ENCODE measurements at places on chromosomes 6 and 20. TPM values are rescaled to one million over a fixed set of nuclear protein-coding genes. Genes with fewer than 3 reads are reported as not detected.

GRCh38 chr6:42239736-42240375 lies 22.2 kb upstream of the MRPS10 start:
- peaks cover 14% of the 10 kb centered on the region for H3K36me3 ChIP-seq
- no peak overlapping the region for H3K4me3 ChIP-seq
- H3K4me1 ChIP-seq = no peaks in the 10 kb centered on the region
- H3K27ac ChIP-seq = no peak overlapping the region
- no peak for DNase-seq
- H3K27me3 ChIP-seq = no peaks in the 10 kb centered on the region

DNA sequence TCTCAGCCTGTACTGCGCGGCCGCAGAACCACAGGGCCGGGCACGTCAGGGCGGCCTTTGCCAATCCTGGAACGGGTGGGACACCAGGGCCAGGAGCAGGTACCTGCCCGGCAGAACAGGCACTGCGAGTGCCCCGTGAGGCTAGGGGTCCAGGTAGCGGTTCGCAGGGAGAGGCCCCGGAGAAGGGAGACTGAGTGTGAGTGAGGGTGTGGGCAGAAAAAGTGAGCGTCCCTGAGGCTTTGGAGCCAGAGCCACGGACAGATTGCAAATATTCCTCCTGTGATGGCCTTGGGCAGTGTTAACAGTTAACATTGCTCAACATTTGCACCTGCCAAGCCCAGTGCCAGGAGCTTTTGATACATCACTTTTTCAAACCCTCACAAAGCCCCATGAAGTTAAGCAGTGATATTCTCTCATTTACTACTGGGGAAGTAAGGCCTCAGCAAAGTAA lies 491 bp downstream of the GNMT start:
- H3K4me3 ChIP-seq = peak overlapping the region; percentile 27
- no peak overlapping the region for H3K27ac ChIP-seq
- H3K27me3 ChIP-seq = no peaks in the 10 kb centered on the region
- peaks cover 7% of the 10 kb centered on the region for H3K36me3 ChIP-seq

Gene SEL1L2
- not detected for total RNA-seq

GRCh38 chr20:25220810-25221591 lies 25.5 kb downstream of the ENTPD6 start:
- DNase-seq = no peak
- H3K27ac ChIP-seq = no peak overlapping the region
- H3K4me3 ChIP-seq = no peak overlapping the region
- peaks cover 67% of the 10 kb centered on the region for H3K36me3 ChIP-seq
- H3K27me3 ChIP-seq = no peaks in the 10 kb centered on the region
- H3K4me1 ChIP-seq = no peaks in the 10 kb centered on the region

DNA sequence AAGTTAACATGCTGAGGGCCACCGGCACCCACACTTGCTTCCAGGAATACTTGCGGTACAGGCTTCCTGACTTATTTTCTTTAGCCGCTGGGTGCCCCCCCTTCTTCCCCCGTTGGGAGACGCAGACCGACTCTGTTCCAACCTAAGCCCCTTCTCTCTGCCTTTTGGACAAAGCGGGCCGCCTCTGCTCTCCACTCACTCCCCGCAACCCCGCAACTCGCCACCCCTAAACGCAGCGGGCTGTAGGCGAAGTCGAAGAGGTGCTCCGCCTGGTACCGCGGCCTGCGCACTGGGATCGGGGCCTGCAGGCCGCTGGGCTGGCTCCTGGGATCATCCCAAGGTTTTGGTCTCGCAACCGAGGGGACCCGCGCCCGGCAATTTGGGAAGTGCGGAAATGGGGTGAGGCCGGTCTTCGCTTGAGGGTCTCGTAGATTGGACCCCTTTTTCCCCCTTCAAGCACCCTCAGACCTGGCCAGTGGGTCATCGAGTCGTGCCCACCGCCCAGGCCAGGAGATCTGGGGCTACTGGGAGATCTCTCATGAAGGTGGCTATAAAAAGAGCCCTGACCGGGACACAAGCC lies 4.7 kb upstream of the FOXF2 start:
- peaks cover 57% of the 10 kb centered on the region for H3K27me3 ChIP-seq
- H3K27ac ChIP-seq = peak overlapping the region; percentile 96
- peak overlapping the region; percentile 21 for H3K4me3 ChIP-seq
- DNase-seq = no peak

Gene SERINC3
- 75.9 TPM for total RNA-seq

DNA sequence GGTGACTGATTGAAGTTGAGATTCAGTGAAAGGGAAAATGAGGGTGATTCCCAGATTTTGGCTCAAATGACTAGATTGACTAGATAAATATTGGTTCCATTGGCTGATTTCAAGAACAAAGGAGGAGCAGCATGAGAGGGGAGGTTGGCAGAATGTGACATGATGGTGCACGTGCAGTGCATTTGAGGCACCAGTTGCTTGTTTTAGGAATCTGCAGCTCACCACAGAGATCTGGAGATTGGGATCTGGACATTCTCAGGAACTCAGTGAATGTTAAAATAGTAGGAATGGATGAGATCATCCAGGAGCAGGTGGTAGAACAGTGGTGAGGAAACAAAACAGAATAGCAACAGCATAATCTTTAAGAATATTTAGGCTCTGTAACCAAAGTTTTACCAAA lies 496.3 kb downstream of the DHX35 start:
- no peaks in the 10 kb centered on the region for H3K36me3 ChIP-seq
- no peak overlapping the region for H3K4me3 ChIP-seq
- no peak overlapping the region for H3K27ac ChIP-seq
- DNase-seq = no peak
- H3K4me1 ChIP-seq = no peaks in the 10 kb centered on the region

DNA sequence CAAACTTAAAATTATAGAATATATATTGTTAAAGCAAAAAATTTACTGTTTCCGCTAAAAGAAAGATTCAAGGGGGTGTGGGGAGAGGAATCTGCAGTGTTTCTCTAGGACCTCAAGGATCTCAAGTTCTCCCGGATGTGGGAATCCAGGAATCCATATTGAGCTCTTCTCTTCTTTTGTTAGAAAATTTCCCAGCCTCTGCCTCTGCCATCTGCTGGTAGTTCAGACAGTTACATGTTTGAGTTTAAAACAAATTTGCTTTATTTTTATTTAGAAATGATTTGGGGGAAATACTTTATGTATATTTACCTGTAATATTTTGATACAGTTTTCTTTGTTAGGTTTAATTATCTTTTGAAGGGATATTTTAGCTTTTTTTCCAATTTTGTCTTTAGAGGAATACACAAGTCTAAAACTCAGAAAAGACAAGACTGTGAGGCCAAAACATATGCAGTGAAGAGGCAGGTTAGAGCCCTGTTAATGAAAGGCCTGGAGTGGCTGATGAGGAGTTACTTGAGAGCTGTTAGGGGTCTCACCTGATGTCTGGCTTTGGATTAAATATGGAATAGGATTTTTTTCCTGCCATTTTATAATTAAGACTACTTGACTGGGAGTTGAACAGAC lies 268.8 kb downstream of the ARID1B start:
- H3K27ac ChIP-seq = no peak overlapping the region
- H3K4me3 ChIP-seq = no peak overlapping the region
- no peaks in the 10 kb centered on the region for H3K36me3 ChIP-seq
- peaks cover 18% of the 10 kb centered on the region for H3K4me1 ChIP-seq
- DNase-seq = no peak

Gene FOXP4
- 4.1 TPM for total RNA-seq

- no peaks in the 10 kb centered on the region for H3K27me3 ChIP-seq
- peaks cover 88% of the 10 kb centered on the region for H3K36me3 ChIP-seq
- no peak for DNase-seq
- H3K4me3 ChIP-seq = no peak overlapping the region
- no peak overlapping the region for H3K27ac ChIP-seq
These were observed 7.7 kb downstream of the BRPF3 start for GRCh38 chr6:36204068-36204753.

Gene C6orf163
- total RNA-seq = 1.2 TPM

DNA sequence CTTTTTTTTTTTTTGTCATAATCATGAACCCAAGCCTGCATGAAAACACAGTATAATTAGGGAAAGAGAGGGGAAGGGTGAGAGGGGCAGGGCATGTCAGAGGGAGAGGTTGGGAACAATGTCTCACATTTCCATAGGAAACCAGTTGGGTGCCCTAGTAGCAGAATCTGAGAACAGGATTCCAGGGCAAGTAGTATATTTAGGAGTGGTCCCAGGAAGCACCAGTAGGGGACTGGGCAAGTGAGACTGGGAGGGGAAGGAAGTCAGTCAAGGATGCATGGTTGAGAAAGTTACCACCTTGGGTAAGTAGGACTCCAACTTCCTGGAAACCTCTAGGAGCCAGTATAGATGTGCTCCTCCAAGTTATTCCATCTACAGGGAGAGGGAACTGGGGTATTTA lies 88.6 kb upstream of the MAFB start:
- H3K4me3 ChIP-seq = no peak overlapping the region
- H3K27me3 ChIP-seq = no peaks in the 10 kb centered on the region
- H3K4me1 ChIP-seq = no peaks in the 10 kb centered on the region
- no peak for DNase-seq
- no peaks in the 10 kb centered on the region for H3K36me3 ChIP-seq

DNA sequence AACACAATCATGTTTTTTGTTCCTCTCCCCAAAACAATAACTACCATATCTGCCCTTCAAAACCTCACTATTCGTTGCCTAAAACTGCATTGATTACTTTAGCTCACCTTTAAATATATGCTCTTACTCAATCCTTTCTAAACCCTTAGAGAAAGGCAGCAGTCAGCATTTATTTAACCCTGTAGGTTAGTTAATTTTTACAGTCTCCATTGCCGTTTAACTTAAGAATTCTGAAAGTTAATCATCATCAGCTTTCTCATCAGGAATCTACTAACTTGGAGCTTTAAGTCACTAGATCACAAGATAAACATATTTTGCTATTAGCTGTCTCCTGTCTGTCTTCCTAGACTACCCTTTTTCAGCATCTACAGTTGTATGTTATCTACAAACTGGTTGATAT lies 991.9 kb downstream of the EPHA7 start:
- H3K36me3 ChIP-seq = no peaks in the 10 kb centered on the region
- no peak overlapping the region for H3K4me3 ChIP-seq
- no peak for DNase-seq

Gene STX7
- total RNA-seq = 72.5 TPM

DNA sequence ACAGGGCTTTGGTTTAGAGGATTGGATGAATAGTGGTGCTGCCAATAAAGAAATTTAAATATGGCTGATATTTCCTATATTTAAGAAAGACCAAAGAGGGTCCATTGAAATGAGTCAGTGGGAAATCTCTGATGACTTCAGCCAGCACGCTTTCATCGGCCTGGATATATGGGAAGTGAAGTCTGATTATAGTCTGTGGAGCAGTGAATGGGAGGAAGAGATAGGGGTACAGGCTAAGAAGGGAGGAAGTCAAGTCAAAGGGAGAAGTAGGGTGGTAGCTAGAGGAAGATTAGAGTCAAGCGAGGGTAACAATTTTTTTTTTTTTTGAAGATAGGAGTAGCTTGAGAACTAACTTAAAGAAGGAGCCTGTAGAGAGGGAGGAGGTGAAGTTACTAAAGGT lies 22.7 kb downstream of the SLC16A10 start:
- no peaks in the 10 kb centered on the region for H3K27me3 ChIP-seq
- no peaks in the 10 kb centered on the region for H3K36me3 ChIP-seq
- no peaks in the 10 kb centered on the region for H3K4me1 ChIP-seq
- DNase-seq = no peak

DNA sequence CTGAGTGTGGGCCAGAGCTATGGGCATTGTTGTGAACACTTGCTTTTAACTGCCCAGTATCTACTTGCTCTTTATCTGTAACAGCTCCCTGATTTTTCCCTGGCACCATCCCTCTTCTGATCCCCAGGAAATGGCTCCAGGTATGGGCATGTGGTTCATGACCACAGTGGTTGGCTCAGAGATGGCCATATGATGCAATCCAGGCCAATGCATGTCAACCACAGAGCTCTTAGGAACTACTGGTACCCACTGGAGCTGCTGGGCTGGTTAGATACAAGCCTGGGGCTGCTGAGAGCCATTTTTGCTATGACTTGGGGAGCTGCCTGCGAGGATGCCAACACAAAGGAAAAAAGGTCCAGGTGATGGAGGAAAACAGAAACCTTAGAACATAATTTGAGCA lies 55.6 kb downstream of the KCNB1 start:
- H3K4me1 ChIP-seq = peaks cover 45% of the 10 kb centered on the region
- H3K4me3 ChIP-seq = no peak overlapping the region
- no peak for DNase-seq
- H3K27me3 ChIP-seq = no peaks in the 10 kb centered on the region
- H3K27ac ChIP-seq = peak overlapping the region; percentile 78
- H3K36me3 ChIP-seq = no peaks in the 10 kb centered on the region

Gene SLCO4A1
- 13.2 TPM for total RNA-seq

Gene ANGPT4
- total RNA-seq = 0.28 TPM

GRCh38 chr6:114172576-114173260 lies 170.1 kb downstream of the HS3ST5 start:
- H3K4me1 ChIP-seq = no peaks in the 10 kb centered on the region
- H3K4me3 ChIP-seq = no peak overlapping the region
- DNase-seq = no peak
